ENCODE measurements at places on chromosomes 4 and X. TPM values are rescaled to one million over a fixed set of nuclear protein-coding genes. Genes with fewer than 3 reads are reported as not detected.

CDKL2 gene
- polyA plus RNA-seq, result 0.14 TPM

DNA sequence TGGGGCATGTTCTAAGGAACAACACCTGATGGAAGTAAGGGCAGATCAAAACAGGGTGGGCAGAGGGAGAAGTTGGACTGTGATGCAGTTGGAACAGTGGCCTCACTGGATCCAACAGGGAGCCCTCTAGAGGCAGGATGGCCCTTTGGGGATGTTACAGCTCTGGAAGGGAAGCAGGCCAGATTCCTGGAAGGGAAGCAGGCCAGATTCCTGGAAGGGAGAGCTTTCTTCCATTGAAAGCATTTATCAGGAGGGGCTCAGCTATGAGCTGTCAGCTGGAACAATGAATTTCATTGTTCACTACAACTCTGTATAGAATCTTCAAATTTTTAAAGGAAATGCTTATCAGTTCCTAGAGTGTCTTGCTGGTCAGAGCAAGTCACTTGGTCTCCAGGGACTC lies 17.7 kb downstream of the IL15 start:
- no peak for DNase-seq

GRCh38 chrX:152444338-152444737 lies 6.8 kb downstream of the GABRA3 start:
- no peak for DNase-seq

USP17L19 gene
- not detected for polyA plus RNA-seq

GRCh38 chr4:8472689-8473197 lies 32.2 kb downstream of the TRMT44 start:
- peak; percentile 29 for DNase-seq

CPZ gene
- polyA plus RNA-seq, result 8.6 TPM

GRCh38 chr4:131547506-131547981 lies 1601.5 kb upstream of the PCDH10 start:
- DNase-seq, result no peak

DNA sequence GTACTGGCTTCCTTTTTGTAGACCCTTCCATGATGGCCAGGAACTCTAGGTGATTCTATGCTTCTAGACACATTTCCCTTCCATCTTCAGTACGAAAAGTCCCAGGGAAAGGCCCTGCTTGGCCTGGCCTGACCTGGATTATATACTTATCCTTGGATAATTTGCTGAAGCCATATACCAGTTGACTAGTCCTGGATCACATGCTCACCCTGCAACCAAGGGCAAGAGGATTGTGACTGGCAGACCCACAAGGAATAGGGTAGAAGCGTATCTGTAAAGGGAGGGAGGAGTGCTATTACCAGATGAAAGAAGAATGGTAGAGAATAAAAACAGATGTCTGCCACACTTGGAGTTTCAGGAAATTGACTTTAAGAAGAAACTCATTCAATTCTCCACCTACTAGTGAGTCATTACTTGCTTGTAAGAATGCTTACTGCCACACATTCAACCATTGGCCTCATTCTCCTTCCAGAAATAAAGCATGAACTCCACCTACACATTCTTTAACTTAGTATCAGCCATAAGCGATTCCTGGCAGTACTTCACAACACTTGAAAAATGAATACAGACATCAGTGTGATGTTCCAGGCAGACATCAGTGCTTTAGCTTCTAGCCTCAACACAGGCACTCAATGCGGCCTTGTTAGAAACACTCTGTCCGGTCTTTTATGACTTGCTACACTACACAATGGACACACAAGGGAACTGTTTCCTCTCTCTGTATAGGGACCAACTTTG lies 141.8 kb downstream of the CBR4 start:
- DNase-seq, result no peak

- no peak for DNase-seq
Observed at GRCh38 chr4:87057835-87058355, 123.1 kb downstream of the AFF1 start.

DKK2 gene
- polyA plus RNA-seq, result 15.9 TPM

DNA sequence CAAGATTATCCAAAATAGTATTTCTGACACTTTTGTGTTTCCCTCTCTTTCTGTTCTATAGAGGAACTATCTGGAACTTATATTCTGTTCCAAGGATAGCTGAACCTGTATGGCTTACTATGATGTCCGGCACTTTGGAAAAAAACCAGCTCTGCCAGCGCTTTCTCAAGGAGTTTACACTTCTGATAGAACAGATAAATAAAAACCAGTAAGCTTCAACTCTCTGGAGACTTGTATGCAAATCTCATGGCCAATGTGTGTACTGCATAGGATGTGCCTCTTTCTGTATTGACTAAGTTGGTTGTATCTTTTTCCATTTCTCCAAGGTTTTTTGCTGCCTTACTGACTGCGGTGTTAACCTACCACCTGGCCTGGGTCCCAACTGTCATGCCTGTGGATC lies 92.5 kb downstream of the FNIP2 start:
- no peak for DNase-seq

DNA sequence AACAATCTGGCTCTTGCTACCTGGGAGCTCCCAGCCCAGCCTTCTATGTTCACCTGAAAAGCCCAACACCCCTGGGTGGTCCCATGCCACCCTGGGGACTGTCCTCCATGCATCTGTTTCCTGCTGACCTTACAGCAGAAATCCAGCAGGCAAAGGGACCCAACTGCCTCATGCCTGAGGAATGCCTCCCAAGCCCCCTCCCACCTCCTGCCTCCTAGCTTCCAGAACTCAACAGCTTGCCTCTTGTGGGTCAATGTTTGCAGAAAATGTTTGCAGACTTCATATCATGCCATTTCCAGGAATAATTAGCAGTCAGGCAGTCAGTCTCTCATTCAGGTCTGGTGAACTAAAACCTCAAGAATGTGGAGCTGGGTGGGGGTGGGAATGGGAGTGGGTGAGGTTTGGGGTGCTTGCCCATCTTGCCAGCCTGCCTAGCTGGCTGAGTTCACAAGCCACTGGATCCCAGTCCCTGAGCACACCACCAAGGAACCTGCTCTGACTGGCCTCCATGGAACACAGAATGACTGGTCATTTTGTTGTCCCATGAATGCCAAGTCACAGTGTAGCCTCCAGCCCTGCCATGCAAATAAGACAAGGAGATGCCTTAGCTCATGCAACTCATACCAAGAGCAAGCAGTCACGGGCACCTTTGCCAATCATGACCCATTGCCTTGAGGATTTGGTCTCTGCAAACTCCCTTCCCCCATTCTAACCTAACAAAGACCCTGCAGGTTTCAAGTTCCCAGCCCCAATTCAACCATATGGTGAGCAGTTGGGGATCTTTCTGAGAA lies 12.1 kb upstream of the PLAC1 start:
- DNase-seq, result no peak

GRCh38 chr4:177902386-177902785 lies 460.1 kb upstream of the AGA start:
- DNase-seq, result no peak

GRCh38 chrX:3529466-3530010 lies 183.1 kb upstream of the MXRA5 start:
- no peak for DNase-seq

ADH1A gene
- polyA plus RNA-seq, result 0.54 TPM

- no peak for DNase-seq
Observed at GRCh38 chr4:78945651-78946179, 6.5 kb upstream of the PAQR3 start.

GRCh38 chr4:123856689-123857545 lies 460.3 kb downstream of the SPRY1 start:
- no peak for DNase-seq

DNA sequence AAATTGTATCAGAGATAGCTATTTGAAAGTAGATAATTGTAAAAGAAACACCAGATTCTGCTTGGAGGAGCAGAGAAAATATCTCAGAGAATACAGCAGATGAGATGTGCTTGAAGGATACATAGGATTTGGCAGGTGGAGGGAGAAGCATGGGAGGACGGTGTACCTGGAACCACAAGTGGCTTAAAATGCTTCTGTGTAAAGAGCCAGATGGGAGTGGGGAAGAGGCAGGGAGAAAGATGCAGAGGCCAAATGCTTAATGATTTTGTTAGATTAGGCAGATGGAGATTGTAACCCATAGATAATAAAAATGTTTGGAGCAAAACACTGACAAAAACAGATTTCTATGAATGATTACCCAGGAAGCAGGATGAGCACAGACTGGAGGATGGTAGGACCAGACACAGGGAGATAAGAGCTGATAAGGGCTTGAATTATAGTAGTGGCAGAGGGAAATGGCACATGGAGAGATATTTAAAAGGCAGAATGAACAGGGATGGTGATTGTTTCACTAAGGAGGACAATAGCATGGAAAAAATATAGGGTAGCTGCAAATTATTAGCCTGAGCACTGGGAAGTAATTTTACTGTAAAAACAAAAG lies 145.7 kb upstream of the TBC1D9 start:
- DNase-seq, result no peak

GYPE gene
- polyA plus RNA-seq, result 1.4 TPM

- no peak for DNase-seq
Observed at GRCh38 chrX:7120878-7121219, 26.7 kb upstream of the STS start.

- DNase-seq, result no peak
Observed at GRCh38 chr4:126991965-126992364, 640.8 kb upstream of the INTU start.

GRCh38 chr4:139655116-139655515 lies 10.5 kb upstream of the MGST2 start:
- no peak for DNase-seq

DNA sequence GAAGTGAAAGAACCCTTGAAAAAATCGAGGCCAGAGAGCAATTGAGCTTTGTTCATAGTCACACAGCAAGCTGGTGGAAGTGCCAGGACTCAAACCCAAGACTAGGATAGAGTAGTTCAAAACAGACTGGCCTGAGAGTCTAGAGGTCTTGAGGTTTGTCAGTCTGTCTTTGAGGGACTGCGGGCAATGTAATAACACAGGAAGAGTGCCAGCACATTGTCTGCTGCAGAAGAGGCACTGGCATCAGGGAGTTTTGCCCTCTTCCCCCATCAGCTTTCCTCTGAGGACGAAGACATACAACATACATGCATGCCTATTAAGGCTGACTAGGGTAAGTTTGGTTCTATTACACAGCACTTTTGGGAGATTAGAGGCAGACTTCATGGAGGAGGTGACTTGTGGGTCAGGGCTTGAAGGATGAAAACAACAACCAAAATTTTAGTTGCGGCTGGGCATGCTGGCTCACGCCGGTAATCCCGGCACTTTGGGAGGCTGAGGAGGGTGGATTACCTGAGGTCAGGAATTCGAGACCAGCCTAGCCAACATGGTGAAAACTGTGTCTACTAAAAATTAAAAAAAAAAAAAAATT lies 64.1 kb upstream of the LAS1L start:
- no peak for DNase-seq

DNA sequence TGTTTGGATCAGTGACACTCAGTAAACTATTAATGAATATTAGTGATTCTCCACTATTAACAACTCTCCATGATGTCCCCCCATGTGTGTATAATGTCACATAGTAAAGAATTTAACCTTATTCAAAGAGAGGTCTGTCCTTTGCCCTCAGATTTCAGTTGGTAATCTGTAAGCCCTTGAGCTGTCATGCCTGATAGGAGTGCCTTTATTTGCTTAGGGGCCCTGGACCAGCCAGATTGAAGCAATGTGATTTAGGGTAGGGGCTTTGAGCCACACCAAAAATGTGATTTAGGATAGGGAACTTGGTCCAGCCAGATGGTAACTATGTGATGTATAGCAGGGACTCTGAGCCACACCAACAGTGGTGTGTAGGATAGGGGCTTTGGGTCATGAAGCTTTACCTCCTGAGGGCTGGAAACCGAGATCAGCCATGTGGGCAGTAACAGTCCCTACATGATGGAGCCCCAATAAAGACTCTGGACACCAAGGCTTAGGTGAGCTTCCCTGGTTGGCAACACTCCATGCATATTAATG lies 44.3 kb upstream of the PAGE4 start:
- DNase-seq, result no peak
